ENCODE measurements at places on chromosomes 12 and 14.

GRCh38 chr12:113119980-113120669 is 15.4 kb downstream of the RASAL1 start:
- no peaks in the 10 kb centered on the region for H3K4me1 ChIP-seq
- H3K4me3 ChIP-seq: no peak overlapping the region
- no peak overlapping the region for H3K27ac ChIP-seq
- no peaks in the 10 kb centered on the region for H3K27me3 ChIP-seq
- peaks cover 9% of the 10 kb centered on the region for H3K36me3 ChIP-seq

GRCh38 chr14:31536201-31536960 is 24.8 kb upstream of the NUBPL start:
- H3K4me1 ChIP-seq: no peaks in the 10 kb centered on the region
- peaks cover 20% of the 10 kb centered on the region for H3K27me3 ChIP-seq
- H3K36me3 ChIP-seq: no peaks in the 10 kb centered on the region
- no peak for DNase-seq

DNA sequence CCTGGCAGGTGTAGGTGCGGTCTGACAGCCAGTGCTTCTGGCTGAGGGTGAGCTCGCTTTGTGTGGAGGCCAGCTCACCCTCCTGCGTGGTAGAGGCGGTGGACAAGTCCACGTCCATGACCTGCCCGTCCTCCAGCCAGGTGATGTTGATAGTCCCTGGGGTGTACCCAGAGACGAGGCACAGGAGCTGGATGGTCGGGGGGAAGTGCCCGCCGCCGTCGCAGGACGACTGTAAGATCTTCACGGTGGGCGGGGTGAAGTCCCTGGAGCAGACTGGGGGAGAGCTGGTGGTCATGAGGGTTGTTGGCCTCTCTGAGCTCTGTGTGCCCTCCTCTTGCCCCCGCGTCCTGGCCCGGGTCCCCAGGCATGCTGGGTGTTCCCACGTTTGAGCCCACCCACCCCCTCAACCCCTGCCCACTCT is 74.6 kb downstream of the TMEM121 start:
- H3K27ac ChIP-seq: no peak overlapping the region
- H3K4me1 ChIP-seq: no peaks in the 10 kb centered on the region
- H3K36me3 ChIP-seq: no peaks in the 10 kb centered on the region

- H3K36me3 ChIP-seq: no peaks in the 10 kb centered on the region
- H3K27me3 ChIP-seq: peaks cover 2% of the 10 kb centered on the region
- H3K27ac ChIP-seq: no peak overlapping the region
- H3K4me3 ChIP-seq: no peak overlapping the region
- no peaks in the 10 kb centered on the region for H3K4me1 ChIP-seq
Measured at GRCh38 chr14:58068306-58068705, 83.7 kb downstream of the ARMH4 start.

- no peak overlapping the region for H3K4me3 ChIP-seq
- H3K27me3 ChIP-seq: no peaks in the 10 kb centered on the region
- no peak for DNase-seq
- peaks cover 9% of the 10 kb centered on the region for H3K36me3 ChIP-seq
Measured at GRCh38 chr12:27060740-27061139, 21.6 kb downstream of the C12orf71 start.

- no peak for DNase-seq
- H3K4me1 ChIP-seq: no peaks in the 10 kb centered on the region
- no peaks in the 10 kb centered on the region for H3K27me3 ChIP-seq
- no peak overlapping the region for H3K27ac ChIP-seq
Measured at GRCh38 chr12:71731439-71732356, 23.0 kb upstream of the RAB21 start.

GRCh38 chr12:68587448-68587873 is 23.2 kb upstream of the RAP1B start:
- peak overlapping the region; percentile 93 for H3K27ac ChIP-seq
- no peaks in the 10 kb centered on the region for H3K27me3 ChIP-seq
- peak overlapping the region; percentile 68 for H3K4me3 ChIP-seq
- peak; percentile 71 for DNase-seq
- H3K4me1 ChIP-seq: peaks cover 67% of the 10 kb centered on the region
- H3K36me3 ChIP-seq: peaks cover 20% of the 10 kb centered on the region

GRCh38 chr14:82621881-82622450 is 1088.3 kb upstream of the SEL1L start:
- H3K36me3 ChIP-seq: no peaks in the 10 kb centered on the region
- no peaks in the 10 kb centered on the region for H3K4me1 ChIP-seq
- no peaks in the 10 kb centered on the region for H3K27me3 ChIP-seq
- no peak for DNase-seq
- no peak overlapping the region for H3K27ac ChIP-seq

GRCh38 chr12:32240831-32241230 is 134.2 kb downstream of the BICD1 start:
- no peak overlapping the region for H3K27ac ChIP-seq
- H3K4me3 ChIP-seq: no peak overlapping the region
- peaks cover 14% of the 10 kb centered on the region for H3K36me3 ChIP-seq
- no peak for DNase-seq
- no peaks in the 10 kb centered on the region for H3K4me1 ChIP-seq
- no peaks in the 10 kb centered on the region for H3K27me3 ChIP-seq

DNA sequence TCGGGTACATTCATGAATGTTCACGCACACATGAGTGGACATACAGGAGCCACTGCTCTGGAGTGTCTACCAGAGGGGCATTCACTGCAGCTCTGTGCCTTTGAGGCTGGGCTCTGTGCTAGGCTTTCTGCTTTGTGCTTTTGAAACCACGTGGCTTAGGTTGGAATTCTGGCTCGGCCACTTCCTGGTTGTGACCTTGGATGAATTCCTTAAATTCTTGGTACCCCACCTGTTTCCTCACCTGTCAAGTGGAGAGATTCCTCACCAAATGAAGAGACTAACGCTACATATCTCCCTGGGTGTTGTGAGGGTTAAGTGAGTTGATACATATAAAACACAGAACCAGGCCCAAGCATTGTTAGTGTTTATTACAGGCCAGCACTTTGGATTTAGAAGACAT is 842.8 kb downstream of the VRK1 start:
- H3K4me1 ChIP-seq: peaks cover 55% of the 10 kb centered on the region
- peak overlapping the region; percentile 79 for H3K27ac ChIP-seq
- H3K36me3 ChIP-seq: no peaks in the 10 kb centered on the region
- no peak for DNase-seq
- H3K27me3 ChIP-seq: no peaks in the 10 kb centered on the region

DNA sequence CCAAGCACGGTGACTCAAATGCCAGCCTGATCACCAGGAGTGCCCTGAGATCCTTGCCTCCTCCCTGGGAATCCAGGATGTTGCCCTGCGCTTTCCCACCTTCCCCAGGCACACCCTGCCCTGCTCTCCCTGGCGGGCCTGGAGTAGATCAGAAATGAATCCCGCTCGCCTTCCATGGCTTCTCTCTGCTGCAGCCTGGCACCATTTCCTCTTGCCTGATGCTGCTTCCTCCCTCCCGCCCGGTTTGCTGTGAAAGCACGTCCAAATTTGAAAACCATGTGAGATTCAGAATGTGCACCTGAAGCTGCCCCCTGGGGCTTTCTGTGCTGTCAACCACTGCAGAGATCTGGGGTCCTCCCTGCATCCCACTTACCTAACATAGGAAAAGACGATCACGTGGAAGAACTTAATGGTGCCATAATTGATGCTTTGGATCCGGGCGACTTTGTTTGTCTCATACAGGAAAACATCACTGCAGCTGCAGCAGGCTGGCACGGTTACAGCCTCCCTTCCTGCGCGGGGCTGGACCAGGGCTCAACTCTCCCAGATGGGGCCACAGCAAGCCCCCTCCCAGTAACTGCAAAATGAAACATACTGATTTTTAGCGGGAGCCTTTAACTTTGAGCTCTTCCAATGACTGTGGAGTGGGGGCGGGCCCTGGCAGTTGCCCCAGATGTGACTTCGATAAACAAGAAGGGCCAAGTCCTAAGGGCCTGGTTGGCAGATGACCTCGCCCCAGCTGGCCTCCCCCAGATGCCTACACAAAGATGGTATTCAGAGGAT is 24.9 kb upstream of the C12orf76 start:
- no peaks in the 10 kb centered on the region for H3K36me3 ChIP-seq
- peak overlapping the region; percentile 91 for H3K27ac ChIP-seq
- peaks cover 16% of the 10 kb centered on the region for H3K4me1 ChIP-seq
- H3K4me3 ChIP-seq: peak overlapping the region; percentile 87
- no peak for DNase-seq

DNA sequence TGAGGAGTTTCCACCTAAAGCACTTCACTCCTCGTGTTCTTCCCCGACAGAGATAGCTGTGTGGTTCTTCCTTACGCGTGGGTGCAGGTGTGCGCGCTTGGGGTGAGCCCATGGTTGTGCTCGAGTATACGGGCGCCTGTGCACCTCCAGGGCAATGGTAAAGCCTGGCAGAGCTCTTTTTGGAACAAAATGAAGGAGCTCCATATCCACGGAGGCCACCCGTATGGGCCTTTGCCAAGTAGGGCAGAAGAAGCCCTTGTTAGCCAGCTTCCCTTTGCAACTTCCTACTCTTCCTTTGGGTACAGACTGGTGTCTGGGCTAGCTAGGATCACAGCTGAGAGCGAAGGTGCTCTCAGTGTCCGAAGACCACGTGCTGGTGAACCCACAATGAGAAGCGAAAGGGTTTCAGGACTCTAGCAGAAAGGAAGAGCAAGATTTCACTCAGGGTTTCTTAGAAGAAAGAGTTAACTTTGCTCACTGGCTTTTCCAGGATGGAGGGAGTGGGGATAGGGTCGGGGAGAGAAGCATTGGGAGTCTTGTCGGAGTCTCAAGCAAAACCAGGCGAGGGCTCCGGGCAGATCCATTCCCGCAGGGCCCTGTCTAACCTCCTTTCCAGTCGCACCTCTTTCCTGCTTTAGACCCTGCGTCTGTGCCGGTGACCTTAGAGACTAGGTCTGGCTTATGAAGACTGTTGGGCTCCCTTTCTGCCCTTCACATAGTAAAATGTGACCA is 960 bp upstream of the LRFN5 start:
- no peak overlapping the region for H3K27ac ChIP-seq
- peak overlapping the region; percentile 82 for H3K4me3 ChIP-seq
- H3K27me3 ChIP-seq: peaks cover 59% of the 10 kb centered on the region
- H3K4me1 ChIP-seq: peaks cover 48% of the 10 kb centered on the region
- no peak for DNase-seq

GRCh38 chr12:4307593-4308333 is 13.2 kb upstream of the TIGAR start:
- no peak for DNase-seq
- no peaks in the 10 kb centered on the region for H3K27me3 ChIP-seq
- no peak overlapping the region for H3K4me3 ChIP-seq
- H3K4me1 ChIP-seq: no peaks in the 10 kb centered on the region
- H3K27ac ChIP-seq: no peak overlapping the region
- peaks cover 6% of the 10 kb centered on the region for H3K36me3 ChIP-seq

DNA sequence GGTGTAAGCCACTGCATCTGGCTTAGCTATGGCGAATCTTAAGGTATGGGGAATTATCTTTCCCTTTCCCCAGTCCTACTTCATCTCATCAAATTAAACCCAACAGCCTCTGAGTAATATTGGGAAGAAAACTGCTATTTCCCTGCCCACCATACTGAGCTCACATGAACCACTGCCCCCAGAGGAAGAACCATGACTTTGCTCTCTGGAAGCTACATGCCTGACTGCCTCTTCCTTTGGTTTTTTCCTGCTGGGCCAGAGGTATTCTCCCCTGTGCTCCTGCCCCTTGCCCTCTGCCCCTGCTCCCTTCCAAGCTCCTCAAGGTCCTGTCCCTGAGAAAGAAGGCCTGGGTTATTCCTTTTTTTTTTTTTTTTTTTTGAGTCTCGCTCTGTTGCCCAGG is 15.2 kb downstream of the RILPL2 start:
- no peak overlapping the region for H3K27ac ChIP-seq
- no peak overlapping the region for H3K4me3 ChIP-seq
- no peaks in the 10 kb centered on the region for H3K4me1 ChIP-seq
- H3K27me3 ChIP-seq: no peaks in the 10 kb centered on the region
- H3K36me3 ChIP-seq: peaks cover 1% of the 10 kb centered on the region

DNA sequence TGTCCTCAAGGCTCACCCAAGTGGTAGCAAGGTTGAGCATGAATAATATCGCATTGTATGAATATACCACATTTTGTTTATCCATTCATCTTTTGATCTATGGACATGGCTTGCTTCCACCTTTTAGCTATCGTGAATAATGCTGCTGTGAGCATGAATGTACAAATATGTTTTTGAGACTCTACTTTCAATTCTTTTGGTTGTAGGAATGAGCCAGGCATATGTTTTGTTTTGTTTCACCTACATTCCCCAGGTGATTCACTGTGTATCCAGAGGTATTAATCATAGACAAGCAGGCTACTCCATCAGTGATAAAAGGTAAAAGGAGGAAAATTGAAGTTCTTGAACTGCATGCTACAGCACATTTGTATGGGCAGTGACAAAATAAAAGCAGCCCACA is 35.8 kb downstream of the CDKL1 start:
- peak overlapping the region; percentile 11 for H3K4me3 ChIP-seq
- peaks cover 30% of the 10 kb centered on the region for H3K4me1 ChIP-seq
- H3K27me3 ChIP-seq: no peaks in the 10 kb centered on the region
- no peak overlapping the region for H3K27ac ChIP-seq

DNA sequence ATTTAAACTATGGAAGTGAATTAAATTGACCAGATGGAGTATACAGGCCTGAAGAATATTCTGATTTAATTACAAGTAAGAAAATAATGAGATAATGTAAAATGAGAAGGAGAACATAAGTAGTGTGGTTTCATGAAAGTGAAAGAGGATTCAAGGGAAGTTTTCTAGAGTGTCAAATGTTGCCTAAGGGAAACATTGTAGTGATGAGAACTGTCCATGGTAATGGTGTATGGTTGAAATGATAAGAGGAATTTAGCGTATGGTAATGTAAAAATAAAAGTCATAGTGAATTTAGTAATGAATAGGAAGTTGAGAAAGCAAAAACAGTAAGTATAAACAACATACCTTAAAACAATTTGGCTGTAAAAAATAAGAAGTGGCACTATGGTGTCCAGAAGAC is 1954.6 kb upstream of the FLRT2 start:
- H3K27ac ChIP-seq: no peak overlapping the region
- no peak for DNase-seq
- no peaks in the 10 kb centered on the region for H3K36me3 ChIP-seq
- no peaks in the 10 kb centered on the region for H3K27me3 ChIP-seq
- no peak overlapping the region for H3K4me3 ChIP-seq

DNA sequence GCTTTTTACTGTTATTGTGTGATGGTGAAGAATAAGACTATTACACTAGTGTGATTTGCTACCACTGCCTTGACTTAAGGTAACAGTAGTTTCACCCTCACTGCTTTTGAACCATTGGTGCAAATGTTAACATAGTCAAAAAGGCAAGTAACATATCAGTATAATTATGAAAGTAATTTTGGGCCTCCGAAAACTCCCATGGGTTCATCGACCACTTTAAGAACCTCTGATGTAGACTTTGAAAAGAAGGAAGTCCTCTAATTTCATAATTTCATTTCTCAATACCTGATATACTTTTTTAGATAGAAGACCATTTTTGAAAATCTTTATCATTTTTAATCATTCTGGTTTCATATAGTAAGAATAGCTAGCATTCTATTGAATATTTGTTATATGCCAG is 57.7 kb downstream of the ETNK1 start:
- peaks cover 29% of the 10 kb centered on the region for H3K4me1 ChIP-seq
- no peak overlapping the region for H3K4me3 ChIP-seq
- peaks cover 9% of the 10 kb centered on the region for H3K36me3 ChIP-seq
- H3K27me3 ChIP-seq: no peaks in the 10 kb centered on the region
